DMS 273 treated with DMSO at 0.1 percent for 48 hours (cell line): ENCODE measurements at places on chromosomes 12 and 14.

DNA sequence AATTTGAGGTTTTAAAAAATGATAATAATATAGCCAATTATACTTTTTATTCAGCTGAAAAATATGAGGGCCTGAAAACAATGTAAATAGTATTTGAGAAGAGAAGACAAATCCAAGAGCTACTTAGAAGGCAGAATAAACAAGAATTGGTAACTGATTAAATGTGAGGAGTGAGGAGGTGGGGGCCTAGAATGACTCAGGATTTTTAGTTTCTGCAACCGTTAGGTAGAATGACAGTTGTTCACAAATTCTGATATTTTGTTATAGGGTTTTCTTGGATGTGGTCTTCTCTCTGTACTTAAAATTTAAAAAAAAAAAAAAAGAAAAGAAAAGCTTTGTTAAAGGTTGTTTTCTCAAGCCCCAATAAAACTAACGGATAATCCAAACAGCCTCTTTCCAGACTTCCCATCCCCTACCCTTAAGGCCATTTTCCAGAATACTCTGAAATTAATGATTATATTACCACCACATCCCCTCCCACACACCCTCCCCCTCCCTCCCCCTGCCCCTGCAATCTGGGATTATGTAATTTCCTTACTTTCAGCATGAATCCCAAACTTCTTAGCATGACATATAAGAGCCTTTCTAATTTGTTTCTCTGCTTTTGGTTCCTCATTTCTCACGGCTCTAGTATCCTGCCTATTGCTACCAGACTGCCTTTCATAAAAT is 50.4 kb downstream of the LRP6 start:
- DNase-seq: no peak

GRCh38 chr12:68790081-68790951 is 17.7 kb upstream of the MDM2 start:
- no peak for DNase-seq

DNA sequence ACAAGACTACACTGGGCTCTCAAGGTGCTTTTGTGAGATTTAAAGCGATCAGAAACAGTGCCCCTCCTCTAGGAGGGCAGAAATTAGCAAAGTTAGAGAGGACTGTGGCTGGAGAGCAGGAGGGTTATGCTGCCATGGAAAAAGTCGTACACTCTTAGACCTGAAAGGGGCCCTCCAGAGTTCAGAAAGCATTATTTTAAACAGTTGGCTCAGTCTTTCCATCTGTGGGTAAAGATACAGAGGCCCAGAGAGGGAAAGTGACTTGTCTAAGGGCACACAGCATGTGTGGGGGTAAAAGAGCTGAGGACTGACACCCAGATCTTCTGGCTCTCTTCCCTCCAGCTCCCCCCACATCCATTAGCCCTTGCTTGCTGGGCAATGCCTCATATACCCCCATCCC is 47.1 kb downstream of the FOXN4 start:
- no peak for DNase-seq

DNA sequence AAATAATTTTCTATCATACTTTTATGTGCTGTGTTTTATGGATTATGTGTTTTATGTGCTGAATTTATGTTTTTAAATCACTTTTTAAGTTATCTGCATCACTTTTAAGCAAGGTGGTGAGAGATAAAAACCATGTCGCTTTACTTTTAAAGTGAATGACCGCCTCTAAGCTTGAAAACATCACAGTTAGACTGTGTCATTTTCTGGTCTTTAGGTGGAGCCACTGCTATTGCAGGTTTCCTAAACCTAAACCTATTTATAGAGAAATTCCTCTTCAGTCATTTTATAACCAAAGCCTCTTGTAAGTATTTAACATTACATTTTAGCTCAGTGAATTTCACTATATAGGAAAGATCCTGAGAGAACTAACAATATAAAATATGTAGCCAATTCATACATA is 21.0 kb upstream of the MDM2 start:
- no peak for DNase-seq

DNA sequence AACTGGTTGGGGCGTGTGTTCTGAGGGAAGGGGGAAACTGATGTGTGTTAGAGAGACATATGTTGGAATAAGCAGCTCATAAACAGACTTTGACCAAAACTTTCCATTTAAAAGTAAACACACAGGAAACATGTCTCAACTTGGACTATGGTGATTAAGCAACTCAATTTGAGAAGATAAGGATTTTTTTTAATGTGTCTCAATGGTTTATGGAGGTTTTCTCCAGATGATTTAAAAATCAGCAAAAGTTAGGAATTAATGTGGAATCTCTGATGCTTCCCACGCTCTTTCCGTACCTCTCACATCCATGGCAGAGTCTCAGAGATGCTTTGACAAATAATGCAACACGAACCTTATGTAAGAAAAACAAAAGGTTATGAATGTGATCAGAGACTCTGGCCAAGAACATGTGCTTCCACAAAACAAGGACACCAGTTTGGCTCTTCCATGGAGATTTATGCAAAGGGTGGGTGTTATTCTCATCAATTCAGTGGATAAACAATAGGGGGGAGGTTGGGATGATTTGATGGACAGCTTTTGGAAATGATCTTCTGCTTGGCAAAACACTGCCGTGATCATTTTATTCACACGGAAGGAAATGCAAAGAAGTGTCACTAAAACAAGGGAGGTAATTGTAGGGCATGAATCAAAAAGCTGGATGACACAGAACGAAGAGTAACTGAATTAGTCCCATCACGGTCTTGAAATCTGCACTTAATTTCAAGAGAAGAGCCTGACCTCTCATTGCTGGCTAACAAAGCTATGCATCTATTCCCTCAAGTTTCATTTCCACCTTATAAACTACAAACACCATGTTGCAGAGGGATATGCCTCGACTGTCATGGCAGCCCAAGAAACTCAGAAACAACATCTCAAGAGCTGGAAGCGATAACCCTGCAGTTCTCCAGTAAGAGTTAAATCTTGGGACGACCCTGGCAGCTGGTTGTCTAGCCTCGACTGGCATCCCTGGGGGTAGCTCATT is 76.5 kb downstream of the FOXN3 start:
- DNase-seq: no peak

- DNase-seq: no peak
These were observed 33.6 kb downstream of the CMKLR1 start for GRCh38 chr12:108305520-108305919.

DNA sequence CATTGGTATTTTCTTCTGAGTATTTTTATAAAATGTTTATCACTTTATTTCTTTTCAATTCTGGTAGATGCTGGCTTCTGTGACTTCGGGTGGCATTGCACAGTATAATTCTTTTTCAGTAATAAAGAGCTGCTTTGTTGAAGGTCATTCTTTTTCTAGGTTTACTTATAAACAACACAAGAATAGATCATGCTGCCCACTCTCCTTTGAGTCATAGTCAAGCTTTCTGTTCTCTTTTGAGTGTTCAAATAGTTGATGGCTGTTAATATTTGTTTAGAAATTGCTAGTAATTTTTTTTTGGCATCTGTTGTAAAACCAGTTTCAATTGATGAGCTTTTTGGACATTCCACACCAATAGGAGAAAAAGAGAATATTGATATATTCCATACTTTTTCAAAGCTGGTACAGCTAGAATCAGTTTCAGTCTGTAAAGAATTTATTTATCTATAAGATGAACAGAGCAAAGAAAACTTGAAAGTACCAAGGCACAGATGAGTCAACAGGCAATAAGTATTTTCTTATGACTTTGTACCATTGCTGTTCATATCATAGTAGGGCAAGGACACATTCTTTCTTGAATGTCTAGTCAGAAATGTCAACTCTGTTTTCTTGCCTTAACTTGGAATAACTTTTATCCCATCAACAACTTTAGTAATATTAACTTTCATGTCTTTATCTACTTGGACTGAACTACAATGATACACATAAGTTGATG is 513.0 kb upstream of the SEL1L start:
- no peak for DNase-seq
